Fibroblast of lung (primary cell): ENCODE measurements at places on chromosomes 7 and 10. TPM values are rescaled to one million over a fixed set of nuclear protein-coding genes. Genes with fewer than 3 reads are reported as not detected.
A peak's percentile ranks its signal among the peaks of the same experiment; 100 is the strongest.

- peak overlapping the region; percentile 81 for H3K4me3 ChIP-seq
- H3K27me3 ChIP-seq: no peaks in the 10 kb centered on the region
- no peaks in the 10 kb centered on the region for H3K4me1 ChIP-seq
- no peaks in the 10 kb centered on the region for H3K36me3 ChIP-seq
- peak; percentile 59 for DNase-seq
- no peak overlapping the region for H3K27ac ChIP-seq
Observed at GRCh38 chr7:116955801-116956476, 2.6 kb downstream of the ST7 start.

DNA sequence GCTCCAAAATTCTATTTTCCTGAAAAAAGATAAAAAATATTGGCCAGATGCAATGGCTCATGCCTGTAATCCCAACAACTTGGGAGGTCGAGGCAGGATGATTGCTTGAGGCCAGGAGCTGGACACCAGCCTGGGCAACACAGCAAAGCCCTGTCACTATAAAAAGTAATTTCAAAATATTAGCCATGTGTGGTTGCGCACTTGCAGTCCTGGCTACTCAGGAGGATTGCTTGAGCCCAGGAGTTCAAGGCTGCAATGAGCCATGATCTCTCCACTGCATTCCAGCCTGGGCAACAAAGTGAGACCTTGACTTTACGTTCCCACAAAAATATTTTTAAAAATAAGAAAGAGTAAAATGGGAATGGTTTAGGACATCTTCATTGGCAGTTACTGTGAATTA is 104.1 kb upstream of the AFAP1L2 start:
- no peak overlapping the region for H3K4me3 ChIP-seq
- no peak for DNase-seq
- no peaks in the 10 kb centered on the region for H3K36me3 ChIP-seq
- peaks cover 2% of the 10 kb centered on the region for H3K27me3 ChIP-seq
- no peaks in the 10 kb centered on the region for H3K4me1 ChIP-seq

- no peaks in the 10 kb centered on the region for H3K4me1 ChIP-seq
- no peak overlapping the region for H3K4me3 ChIP-seq
- no peak overlapping the region for H3K27ac ChIP-seq
- no peaks in the 10 kb centered on the region for H3K27me3 ChIP-seq
Observed at GRCh38 chr7:86477343-86477935, 166.3 kb upstream of the GRM3 start.

GRCh38 chr10:117899181-117899683 is 147.5 kb downstream of the RAB11FIP2 start:
- DNase-seq: no peak
- H3K4me1 ChIP-seq: no peaks in the 10 kb centered on the region
- H3K4me3 ChIP-seq: no peak overlapping the region
- no peak overlapping the region for H3K27ac ChIP-seq
- H3K36me3 ChIP-seq: no peaks in the 10 kb centered on the region

DNA sequence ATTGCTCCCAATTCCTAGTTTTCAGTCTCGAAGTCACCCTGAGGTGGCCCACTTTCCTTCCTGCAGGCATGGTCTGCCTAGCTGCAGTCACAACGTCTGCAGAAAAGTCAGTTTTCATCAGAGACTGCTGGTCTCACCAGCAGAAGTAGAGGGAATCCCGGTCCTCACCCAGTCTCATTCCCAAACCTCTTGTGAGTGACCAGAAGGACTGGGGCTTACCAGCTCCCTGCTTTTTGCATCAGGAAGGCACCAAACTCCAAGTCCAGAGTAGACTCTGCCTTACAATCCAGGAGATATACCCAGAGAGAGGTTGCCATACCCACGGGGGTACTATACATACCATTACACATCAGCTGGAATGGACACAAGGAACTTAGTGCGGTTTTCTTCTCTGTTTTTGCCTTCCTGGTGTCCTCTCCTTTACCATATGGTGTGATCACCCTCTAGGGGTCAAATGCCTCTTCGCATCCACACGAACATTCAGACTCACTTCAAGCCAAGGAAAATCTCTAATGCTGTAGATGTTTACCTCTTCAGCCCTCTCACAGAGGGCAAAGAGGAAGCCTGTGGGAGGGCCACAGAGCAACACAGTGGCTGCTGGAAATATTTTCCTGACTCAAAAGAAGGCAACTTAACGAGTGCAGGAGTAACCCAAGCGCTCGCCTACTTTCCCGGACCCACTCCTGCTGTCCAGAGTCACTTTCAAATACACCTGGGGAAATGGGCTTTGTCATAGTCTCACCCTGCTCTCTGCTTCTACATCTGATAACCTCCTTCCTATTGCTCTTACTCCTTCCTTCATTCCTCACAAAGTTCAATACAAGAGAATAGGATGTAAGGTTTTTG is 220.9 kb downstream of the C7orf25 start:
- H3K27ac ChIP-seq: no peak overlapping the region
- no peaks in the 10 kb centered on the region for H3K27me3 ChIP-seq
- no peaks in the 10 kb centered on the region for H3K36me3 ChIP-seq
- H3K4me3 ChIP-seq: no peak overlapping the region

DNA sequence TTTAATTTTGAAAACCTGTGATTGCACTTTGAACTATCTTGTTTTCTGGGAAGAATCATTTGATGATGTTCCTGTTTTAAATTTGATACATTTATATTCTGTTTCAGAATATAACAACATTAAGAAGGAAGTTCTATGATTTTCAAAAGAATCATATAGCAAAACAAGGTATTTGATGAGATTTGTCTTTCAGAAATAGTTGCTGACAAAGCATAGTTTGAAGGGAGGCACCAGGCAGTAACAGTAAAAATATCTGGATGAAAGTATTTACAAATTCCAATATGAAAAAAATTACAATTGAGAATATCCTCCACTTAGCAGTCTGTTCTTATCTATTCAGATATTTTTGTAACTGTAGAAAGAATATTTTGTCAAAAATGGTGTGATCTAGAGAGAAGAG is 266.1 kb upstream of the CSTF2T start:
- H3K27me3 ChIP-seq: no peaks in the 10 kb centered on the region
- no peak overlapping the region for H3K27ac ChIP-seq
- no peak overlapping the region for H3K4me3 ChIP-seq
- no peaks in the 10 kb centered on the region for H3K36me3 ChIP-seq

DNA sequence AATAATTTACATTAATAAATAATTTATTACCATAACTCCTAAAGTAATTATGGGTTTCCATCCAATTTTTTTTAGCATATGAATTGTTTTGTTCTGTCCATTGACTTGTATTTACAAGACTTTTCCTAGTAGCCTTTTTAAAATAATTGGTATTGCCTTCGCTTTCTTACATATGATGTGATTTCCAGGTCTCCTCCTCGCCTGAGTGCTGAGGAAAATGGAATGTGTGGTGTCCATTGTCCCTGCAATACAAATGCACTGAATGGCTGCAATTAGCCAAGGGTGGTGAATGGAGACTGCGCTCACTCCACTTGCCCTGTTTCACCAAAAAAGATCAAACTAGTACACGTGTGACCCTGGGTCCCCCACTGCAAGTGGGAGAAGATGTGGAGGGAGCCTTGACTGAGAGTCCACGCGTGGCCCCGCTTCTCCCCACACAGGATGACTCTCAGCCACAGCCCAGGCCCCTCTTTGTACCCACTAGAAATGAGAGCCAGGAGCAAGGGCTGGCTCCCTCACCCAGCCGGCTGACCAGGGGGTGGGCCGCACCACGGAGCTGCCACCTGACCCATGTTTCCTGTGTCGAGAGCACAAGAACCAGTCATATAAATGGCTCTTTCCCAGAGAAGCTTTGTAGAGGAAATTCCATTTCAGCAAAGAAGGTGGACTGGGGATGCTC is 52.6 kb downstream of the FAM53B start:
- H3K27ac ChIP-seq: no peak overlapping the region
- H3K27me3 ChIP-seq: no peaks in the 10 kb centered on the region
- no peak overlapping the region for H3K4me3 ChIP-seq
- DNase-seq: no peak

The EPO gene
- total RNA-seq: not detected in 2 replicates

The SDK1 gene
- 3.6 and 8.6 TPM in 2 replicates for total RNA-seq

The BBIP1 gene
- 21.6 and 31.7 TPM in 2 replicates for total RNA-seq

The CDHR3 gene
- total RNA-seq: 4.9 and 9.4 TPM in 2 replicates

The DTX2 gene
- total RNA-seq: 2.6 and 6.8 TPM in 2 replicates
